SJCRH30 (cell line): ENCODE measurements at places on chromosomes 11 and 22.
A peak's percentile ranks its signal among the peaks of the same experiment; 100 is the strongest.

GRCh38 chr11:121711939-121712338, 259.2 kb upstream of the SORL1-AS1 start:
- DNase-seq, result no peak

- DNase-seq, result no peak
Measured at GRCh38 chr22:17724241-17724640, 50.0 kb downstream of the BID start.

DNA sequence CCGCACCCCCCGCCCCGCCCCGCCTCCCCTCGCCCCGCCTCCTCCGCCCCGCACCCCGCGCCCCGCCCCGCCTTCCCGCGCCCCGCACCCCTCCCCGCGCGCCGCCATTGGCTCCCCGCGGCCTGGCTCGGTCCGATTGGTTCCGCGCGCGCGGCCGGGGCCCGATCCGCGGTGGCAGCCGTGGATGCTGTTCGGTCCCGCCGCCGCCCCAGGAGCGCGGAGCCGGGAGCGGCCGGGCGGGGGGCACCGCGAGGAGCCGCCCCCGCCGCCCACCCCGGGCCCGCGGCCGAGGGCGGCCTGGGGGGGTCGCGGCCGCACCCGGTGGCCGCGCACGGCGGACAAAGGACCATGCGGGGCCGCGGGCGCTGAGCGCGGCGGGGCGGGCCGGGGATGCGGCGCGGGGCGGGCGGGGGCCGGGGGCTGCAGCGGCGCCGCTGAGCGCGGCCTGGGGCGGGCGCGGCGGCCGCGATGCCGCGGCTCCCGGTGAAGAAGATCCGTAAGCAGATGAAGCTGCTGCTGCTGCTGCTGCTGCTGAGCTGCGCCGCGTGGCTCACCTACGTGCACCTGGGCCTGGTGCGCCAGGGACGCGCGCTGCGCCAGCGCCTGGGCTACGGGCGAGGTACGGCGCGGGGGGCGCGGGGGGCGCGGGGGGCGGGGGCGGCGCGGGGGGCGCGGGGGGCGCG, at the start of gene B4GALNT4:
Gene B4GALNT4 (plus strand): TSS at position 164 of the 683 bp plus-strand sequence. CDS start 305 bp downstream, at position 469.
- no peak for DNase-seq

GRCh38 chr22:49406879-49407587, 420.6 kb downstream of the BRD1 start:
- no peak for DNase-seq

DNA sequence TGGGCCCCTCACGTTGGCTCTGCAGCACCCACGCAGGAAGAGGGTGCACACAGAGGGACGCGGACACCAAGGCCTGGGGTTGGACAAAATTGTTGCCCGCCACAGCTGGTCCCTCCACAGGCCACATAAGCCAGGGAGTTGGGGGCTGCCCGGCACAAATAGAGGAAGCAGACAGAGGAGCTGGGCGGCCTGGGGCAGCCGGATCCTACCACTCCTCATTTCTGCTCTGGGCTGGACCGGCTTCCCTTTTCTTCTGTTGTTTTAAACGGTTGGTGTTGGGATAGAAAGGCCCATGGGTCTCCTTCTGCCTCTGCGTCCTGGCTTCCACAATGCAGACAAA, 36.4 kb upstream of the LINC01488 start:
- no peak for DNase-seq

DNA sequence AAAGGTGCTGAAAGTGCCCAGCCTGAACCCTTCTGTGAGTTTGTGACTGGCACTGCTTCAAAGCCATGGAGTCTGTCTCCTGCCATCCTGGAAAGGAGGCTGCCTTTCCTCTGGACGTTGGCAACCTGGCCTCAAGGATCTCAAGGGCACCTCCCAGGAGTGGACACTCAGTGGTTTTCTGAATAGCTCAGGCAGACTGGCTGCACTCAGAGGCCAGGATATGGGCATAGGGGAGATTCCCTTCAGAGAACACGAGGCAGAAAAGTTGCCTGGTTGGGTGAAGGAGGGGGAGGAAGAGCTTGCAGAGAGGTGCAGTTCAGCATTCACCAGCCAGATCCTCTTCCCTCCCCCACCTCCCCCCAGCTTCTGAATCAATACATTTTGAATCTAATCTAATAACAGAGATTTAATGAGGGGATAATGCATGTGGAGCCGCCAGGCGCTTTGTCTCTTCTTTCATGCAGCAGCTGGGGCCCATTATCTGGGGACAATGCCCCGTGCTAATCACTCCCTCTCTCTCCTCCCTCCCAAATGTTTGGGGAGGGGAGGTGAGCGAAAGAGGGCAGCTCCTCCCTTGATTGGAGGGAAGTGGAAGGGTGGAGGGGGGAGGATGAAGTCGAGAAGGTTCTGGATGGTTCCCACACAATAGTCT, 17.7 kb downstream of the HTR3A start:
- DNase-seq, result no peak

DNA sequence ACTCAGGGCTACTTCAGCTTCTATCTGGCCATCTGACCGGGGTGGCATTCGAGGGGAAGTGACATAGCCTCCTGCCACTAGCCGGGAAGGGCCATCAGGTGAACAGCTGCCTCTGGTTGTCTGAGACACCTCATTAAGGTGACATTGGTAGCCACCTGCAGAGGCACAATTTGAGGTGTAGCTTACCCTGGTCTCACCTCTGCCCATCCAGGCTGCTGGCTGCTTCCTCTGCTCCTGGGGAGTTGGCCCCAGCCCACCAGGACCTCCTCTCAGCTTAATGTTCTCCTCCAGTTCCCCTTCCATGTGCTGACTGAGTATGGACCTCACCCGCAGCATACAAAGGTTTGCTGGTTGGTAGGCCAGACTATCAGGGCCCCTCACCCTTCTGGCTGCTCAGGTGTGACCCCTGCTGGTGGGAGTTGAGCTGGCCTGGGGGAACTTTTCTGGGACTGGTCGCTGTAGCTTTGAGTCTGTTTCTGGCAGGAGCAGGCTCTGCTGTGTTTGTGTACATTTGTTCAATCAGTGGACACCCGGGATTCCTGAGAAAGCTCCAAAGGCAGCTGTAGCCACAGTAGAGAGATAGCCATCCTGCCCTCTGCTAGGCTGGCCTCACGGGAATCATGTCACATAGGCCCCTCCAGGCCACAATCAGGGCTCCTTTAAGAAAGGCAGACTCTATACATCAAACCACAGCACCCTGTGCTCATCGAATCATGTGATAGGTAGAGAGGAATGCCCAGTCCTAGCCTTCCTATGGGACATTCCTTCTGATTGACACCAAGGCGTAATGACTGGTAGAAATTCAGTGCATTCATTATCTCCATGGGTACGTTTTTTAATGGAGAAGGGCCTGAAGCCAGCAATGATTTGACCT, 295.1 kb upstream of the PLET1 start:
- peak; percentile 47 for DNase-seq

- no peak for DNase-seq
Measured at GRCh38 chr11:33874910-33875490, 16.9 kb downstream of the LMO2 start.

- DNase-seq, result peak; percentile 20
Measured at GRCh38 chr22:49586244-49586748, 241.4 kb downstream of the BRD1 start.

- DNase-seq, result no peak
Measured at GRCh38 chr11:119858288-119858687, 129.3 kb upstream of the NECTIN1 start.

DNA sequence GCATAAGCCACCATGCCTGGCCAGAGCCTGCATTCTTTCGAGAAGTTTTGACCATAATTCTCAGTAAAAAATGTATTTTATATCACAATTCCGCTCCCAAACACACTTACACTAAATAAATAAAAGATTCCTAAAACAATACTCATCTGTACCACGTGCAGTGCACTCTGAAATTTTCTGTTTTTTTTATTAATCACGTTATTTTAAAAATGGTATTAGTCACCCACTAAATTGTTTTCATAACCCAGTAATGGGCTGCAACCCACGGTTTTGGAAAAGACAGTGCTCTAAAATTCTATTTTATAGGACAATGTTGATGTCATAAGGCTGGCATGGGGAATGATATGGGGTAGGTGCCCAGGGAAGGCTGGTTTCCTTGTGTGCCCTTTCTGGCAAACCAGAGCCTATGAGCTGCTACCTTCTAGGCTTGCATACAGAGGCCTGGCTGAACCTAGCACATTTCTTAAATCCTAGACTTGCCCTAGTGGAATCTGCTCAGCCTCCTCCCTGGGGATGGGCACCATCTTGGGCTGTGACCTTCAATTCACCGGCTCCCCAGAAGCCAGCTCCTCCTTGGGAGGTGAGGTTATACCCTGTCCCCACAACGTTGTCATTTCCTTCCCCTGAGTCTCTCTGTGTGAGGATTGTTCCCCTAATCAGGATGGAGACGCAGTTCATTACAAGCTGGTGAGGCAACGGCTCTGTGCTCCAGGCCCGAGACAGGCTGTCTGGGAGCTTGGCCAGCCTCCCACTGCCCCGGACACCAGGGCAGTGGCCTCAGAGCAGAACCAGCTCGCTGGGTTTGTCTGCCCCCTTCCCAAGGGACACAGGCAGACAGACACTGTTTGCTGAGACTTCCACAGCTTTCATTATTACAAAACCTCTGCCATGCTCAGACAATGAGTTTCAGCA, 116.5 kb upstream of the NAV2 start:
- peak; percentile 84 for DNase-seq

- DNase-seq, result peak; percentile 87
Measured at GRCh38 chr11:86740628-86741483, 59.5 kb upstream of the PRSS23 start.

GRCh38 chr11:90908074-90908473, 685.2 kb upstream of the CHORDC1 start:
- DNase-seq, result no peak

GRCh38 chr11:79314906-79315689, 125.7 kb downstream of the TENM4 start:
- DNase-seq, result peak; percentile 13

GRCh38 chr11:83569134-83569805, 283.1 kb upstream of the CCDC90B start:
- DNase-seq, result no peak

DNA sequence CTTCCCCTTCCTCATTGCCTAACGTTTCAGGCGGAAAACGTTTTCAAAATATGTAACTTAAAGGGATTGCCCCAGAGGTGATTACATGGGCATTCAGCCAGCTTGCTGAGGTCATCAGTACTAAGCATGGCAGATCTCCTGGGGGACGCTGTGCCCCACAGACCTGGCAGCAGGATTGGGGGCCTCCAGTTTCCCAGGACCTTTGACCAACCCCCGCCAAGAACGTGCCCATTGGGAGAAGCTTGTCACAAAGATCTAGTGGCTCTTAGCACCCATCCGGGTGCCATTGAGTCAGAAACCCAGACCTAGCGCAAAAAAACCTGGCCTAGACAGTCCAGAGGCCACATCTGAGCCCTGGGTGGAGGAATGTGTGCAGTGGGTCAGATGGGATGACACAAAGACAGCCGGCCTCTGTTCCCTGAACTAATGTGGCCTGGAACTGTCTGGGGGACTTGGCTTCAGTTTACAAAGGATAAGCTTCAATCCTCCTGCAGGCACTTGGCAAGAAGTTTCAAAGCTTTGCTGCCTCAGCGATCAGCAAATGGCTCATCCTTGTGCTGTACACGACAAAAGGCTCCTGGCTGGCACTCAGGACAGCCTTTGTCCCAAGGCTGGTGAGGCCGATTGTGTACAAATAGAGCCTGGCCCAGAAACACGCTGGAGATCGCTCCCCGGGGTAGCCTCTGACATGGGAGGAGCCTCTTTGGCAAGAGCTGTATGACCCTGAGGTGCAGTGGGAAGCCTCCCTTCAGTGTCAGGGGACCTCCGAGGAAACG, 9.5 kb downstream of the C1QTNF6 start:
- peak; percentile 28 for DNase-seq

- DNase-seq, result no peak
Measured at GRCh38 chr11:18536209-18536608, 9.5 kb upstream of the TSG101 start.

DNA sequence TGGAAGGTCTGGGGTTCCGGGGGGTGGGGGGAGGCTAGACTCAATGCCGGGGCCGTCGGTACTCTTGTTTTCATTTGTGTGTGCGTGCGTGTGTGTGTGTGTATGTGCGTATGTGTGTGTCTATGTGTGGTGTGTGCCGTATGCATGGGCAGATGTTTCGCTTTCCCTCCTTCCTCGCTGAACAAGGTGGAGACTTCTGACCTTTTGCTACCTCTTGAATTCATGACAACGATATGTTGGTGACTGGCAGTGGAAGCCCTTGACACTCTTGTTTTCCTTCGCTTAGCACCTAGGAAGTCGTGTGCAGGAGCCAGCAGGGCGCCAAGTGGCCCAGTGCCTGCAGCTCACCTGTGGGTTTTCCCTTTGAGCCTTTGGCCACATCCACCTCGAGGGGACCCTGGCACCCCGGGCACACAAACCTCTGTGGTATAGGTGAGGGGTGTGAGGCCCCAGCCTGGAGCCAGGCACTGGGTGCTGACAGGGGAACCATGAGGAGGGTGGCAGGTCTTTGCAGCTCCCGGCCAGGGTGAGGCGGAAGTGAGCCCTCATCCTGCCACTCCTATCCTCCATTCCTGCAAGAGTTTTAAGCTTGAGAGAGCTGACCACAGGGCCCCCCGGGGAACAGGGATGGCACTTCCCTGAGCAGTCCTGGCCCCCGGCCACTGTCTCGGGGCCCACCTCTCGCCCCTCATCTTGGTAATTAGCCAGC, 19.3 kb upstream of the TMEM191C start:
- DNase-seq, result no peak

- no peak for DNase-seq
Measured at GRCh38 chr11:18233912-18234311, 2.7 kb downstream of the SAA4 start.

GRCh38 chr22:38782402-38783094, 11.4 kb downstream of the DNAL4 start:
- no peak for DNase-seq

DNA sequence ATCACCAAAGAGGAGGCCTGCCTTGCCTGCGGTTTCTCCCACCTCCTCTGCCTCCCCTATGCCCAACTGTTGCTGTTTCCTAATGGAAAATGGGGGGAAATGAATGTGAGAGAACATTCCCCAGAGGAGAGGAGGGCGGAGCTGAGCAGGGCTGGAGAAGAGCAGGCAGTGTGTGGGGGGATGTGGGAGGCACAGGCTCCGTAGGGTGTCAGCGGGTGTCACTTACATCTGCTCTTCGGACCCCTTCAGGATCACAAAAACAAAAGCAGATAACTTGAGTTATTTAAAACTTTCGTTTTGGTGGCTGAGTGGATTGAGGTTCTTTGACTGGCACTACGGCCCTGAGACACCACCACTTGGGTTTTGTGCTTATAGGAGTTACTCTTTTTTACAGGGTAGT, 93.8 kb downstream of the CEP164 start:
- no peak for DNase-seq

GRCh38 chr22:17576470-17576869, 13.2 kb downstream of the SLC25A18 start:
- DNase-seq, result peak; percentile 93

GRCh38 chr11:6568191-6568918, 35.1 kb downstream of the RRP8 start:
- peak; percentile 15 for DNase-seq
